Activated CD8-positive, alpha-beta memory T cell treated with anti-CD3 and anti-CD28 coated beads for 24 hours (primary cell): ENCODE measurements at places on chromosomes 5 and 9.

GRCh38 chr9:98538626-98539031 is 170.1 kb downstream of the GABBR2 start:
- no peak for DNase-seq

DNA sequence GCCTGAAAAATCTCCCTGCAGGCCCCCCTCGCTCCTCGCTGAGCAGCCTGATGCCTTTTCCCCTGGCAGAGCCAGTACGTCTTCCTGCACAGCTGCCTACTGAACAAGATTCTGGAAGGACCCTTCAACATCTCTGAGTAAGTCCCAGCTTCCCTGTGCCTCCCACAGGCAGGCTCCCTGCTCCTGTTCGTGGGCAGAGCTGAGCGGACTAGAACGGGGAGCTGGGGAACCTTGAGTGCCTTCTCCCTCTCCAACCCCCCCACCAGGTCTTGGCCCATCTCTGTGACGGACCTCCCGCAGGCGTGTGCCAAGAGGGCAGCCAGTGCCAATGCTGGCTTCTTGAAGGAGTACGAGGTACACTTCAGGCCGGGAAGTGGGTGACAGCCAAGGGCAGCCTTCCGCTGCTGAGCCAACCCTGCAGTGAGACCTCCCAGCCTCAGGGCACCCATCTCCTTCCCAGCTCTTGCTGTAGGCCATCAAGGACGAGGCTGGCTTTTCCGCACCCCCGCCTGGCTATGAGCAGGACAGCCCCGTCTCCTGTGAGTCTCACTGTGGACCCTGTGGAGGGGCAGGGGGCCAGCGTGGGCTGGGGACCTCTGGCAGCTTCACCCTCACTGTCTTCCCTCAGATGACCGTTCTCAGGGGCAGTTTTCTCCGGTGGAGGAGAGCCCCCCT is 21.1 kb upstream of the SPTLC1 start:
- DNase-seq, result no peak

DNA sequence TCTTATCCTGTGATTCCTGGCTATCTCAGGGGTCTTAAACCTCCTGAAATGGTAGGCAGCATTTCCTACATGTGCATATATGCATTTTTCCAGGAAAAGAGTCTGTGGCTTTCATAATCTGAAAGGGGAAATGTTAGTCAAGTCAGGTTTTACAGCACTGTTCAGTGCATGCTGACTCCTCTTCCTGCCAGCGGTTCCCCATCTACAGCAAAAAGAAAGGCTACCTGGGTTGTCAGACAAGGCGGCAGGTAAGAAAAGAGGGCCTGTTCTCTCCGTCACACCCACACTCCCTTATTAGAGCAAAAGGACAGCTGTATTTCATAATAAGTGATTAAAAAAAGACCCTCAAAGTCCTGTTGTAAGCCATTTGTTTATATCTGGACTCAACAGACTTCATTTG is 4.3 kb upstream of the SPATA6L start:
- no peak for DNase-seq

DNA sequence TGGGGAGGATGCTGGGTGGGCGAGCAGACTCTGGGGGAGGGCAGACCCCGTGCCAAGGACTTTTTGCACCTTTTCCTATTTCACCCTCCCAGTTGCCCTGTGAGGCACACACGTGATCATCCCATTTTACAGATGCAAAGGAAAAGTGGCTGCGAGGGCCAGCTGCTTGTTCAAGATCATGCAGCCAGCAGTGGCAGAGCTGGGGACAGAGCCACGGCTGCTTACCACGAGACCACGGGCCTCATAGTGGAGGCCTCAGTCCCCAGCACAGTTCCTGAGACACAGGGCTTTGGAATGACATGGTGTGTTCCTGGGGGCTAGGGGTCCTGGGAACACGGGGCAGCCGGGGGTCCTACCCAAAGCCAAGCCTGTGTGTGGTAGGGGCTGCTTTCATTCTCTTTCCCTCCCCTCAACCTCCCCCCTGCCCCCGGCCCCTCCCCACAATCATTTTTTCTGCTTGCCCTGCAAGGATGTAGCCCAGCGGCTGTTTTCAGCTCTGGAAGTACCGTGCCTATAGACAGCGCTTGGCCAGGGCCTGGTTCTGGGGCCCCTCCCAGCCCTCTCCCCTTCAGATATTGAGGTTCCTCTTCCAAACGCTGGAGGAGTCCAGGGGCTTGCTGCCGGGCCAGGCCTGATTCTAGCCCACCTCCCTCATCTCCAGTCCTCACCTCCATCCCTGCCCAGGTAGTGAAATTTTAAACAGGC is 58.5 kb upstream of the IER5L start:
- DNase-seq, result peak; percentile 69

DNA sequence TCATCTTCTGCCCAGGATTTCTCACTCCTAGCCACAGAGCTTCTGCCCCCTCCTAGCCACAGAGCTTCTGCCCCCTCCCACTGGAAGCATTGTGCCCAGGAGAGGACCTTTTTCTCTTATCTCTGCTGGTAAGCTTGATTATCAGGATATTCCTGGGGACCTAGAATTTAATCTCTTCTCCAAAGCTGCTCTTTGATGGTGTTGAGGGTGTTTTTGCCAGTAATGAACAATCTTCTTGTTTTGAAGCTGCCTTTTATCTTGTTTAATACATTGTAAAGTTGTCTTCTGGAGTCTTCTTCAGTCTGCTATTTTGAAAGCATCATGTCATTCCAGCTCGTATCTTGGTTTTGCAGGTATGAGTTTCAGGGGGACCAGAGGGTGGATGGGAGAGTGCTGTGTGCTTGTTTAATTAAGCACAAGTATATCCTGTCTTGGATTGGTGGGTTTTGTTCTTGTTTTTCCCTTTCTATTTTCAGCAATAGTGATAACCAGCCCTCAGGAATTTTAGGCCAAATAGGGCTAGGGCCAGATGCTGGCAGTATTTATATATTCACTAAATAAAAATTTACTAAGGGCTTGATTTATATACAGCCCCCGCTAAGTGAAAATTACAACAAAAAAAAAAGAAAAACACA is 214.0 kb upstream of the DMRT1 start:
- DNase-seq, result no peak

DNA sequence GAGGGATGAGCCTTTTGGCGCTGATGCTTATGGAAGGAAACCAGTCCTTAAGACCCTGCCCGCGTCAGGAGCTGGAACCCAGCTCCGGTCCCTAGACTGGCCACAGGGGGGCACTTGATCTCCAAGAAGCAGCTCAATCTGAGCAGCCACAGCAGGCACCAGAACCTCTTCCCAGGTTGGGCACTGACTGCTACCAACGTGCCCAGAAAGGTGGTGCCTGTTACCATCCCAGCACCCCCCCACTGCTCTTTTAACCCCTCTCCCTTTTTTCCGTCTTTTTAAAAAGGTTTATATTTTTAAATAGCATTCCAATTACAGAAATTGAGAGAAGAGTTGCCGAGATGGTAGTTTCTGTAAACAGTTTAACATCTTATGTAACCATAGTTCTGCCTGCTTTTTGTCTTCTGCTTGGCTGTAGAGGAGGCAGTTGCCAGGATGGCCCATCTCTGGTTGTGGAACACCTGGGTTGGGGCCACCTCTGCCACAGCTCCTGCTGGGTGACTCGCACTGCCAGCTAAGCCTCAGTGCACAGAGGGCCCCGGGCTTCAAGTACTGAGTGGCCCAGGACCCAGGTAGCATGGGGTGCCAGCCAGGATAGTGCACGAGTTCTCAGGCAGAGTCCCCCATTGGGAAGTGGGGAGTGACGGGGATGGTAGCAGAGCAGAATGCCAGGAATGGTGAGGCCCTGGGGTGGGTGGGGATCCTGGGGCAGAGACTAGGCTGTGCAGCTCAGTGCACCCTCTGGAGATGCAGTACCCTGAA is 62.8 kb downstream of the PFDN1 start:
- peak; percentile 80 for DNase-seq

- no peak for DNase-seq
These were observed 151.9 kb downstream of the INSYN2B start for GRCh38 chr5:169828385-169828784.

GRCh38 chr5:72210888-72211678 is 103.8 kb downstream of the MAP1B start:
- DNase-seq, result no peak

DNA sequence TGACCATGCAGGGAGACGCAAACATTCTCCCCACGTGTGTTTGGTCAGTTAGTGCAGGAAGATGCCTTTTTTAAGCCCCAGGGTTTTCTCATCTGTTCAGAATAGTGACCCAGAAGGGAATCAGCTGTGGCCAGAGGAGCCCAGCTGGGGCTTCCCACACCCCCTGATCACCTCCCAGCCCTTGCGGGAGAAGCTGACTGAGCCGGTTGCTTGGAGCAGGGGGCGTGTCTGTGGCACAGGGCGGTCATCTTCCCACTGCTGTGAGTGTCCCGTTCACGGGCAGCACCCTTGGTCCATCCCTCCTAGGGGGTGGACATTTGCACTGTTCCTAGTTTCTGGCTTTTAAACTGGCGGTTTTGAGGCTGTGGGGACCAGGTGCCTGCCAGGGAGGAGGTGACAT is 69.7 kb downstream of the NEK6 start:
- DNase-seq, result no peak
